ENCODE measurements at places on chromosomes 4 and X. TPM values are rescaled to one million over a fixed set of nuclear protein-coding genes. Genes with fewer than 3 reads are reported as not detected.

DNA sequence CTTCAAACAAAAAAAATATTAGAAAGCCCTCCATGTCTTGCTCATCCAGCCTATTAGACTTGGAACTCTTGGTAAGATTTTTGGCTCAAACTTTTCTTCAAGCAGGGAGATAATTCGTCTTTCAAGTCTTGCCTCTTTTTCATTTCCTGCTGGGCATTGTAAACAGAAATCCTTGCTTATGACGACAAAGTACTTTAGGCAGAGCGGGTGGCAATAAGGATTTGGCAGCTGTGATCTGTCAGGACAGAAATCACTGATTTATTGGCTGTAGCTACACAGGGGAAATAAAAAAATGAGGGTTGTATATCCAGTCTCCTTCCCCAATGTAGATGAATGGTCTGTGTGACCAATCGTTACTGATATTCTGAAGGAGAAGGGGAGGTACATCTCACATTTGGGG is 121.6 kb downstream of the SLC4A4 start:
- no peak for DNase-seq

PDGFC gene
- 0.19 TPM for total RNA-seq

DUSP9 gene
- total RNA-seq = not detected

FAM47A gene
- not detected for total RNA-seq

CT45A2 gene
- total RNA-seq = not detected

ESX1 gene
- total RNA-seq = not detected
